Activated CD4-positive, alpha-beta memory T cell treated with anti-CD3 and anti-CD28 coated beads for 36 hours (primary cell): ENCODE measurements at places on chromosomes 5 and 9.

GRCh38 chr9:127303830-127304229 is 39.3 kb downstream of the GARNL3 start:
- DNase-seq = no peak

GRCh38 chr5:53333160-53333559 is 147.3 kb upstream of the FST start:
- no peak for DNase-seq

DNA sequence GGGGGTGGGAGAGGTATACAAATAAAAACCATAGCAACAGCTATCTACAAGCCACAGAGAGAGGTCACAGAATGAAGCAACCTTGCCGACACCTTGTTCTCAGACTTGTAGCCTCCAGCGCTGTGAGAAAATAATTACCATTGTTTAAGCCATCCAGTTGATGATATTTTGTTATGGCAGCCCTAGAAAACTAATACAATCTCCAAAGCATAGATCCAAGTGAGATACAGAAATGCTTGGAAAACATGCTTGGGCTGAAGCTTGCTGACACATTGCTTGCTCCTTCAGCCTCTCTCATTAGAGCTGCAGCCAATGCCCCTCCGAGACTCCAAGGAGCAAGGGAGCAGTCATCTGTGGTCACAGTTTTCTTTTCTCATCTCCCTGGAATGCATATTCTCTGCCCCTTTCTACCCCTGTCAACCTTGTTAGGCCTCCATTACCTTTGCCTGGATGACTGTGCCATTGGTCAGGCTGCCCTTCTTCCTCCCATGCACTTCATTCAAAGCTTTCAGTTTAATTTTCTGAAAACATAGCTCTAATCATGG is 401.4 kb upstream of the KLF4 start:
- DNase-seq = no peak

DNA sequence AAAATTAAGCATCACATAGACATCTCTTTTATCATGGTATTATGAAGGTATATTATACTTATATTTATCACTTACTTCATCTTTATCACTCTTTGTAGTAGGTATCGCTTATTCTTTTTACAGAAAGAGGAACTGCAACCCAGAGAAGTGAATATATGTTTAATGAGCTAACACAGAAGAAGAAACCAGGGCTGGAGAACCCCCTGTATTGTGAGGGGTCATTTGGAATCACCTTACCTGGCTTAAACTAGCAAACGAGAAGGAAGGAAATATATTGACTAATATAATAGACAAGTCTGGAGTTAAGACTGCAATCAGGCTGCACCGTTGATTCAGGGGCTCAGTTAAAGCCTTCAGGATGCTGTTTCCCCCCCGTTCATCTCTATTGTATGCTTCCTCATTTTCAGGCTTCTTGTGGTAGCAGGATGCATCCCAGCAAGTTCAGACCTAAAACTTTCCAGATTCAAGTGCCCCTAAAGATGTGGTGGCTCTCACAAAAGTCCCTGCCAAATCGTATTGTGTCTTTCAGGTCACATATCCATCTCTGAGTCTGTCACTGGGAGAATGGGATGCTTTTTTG is 146.4 kb downstream of the GCNT1 start:
- DNase-seq = no peak

DNA sequence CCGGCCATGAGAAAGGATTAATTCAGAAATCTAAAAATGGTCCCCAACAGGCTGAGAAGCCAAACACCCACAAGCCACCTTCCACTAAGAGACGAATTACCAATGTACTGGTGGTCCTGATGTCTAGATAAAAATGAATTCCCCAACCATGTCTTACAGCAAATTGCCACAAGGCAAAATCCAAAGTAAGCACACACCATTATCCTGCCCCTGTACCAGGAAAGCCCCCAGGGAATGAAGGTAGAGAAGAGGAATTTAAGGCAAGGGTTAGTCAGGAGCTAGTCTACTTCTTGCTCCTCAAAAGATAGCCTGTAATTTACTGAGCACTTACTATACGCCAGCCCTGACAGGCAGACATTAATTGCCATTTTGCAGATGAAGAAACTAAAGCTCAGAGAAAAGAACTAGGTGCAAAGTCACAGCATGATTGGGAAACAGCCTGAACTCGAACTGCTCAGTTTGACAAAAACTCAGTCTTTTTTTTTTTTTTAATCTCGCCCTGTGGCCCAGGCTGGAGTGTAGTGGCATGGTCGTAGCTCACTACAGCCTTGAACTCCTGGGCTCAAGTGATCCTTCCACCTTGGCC is 64.3 kb downstream of the RAPGEF1 start:
- DNase-seq = no peak

- DNase-seq = no peak
Measured at GRCh38 chr5:137825165-137825564, 42.5 kb upstream of the MYOT start.

DNA sequence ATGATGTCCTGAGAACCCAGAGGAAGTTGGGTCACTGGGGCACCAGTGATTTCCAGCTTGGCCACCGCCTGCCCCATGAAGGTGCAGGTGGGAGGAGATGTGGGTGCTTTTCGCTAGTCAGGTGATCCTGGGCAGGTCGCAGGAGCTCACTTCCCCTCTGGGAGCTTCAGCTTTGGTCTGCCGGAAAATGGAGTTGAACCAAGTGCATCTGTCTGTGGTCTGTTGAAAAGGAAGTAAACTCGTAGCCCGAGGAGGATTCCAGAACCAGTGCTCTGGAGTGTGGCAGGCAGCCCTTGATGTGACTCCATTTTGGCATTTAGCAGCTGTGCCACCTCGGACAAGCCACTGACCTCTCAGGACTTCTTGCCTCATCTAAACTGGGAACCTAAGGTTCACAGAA is 81.8 kb upstream of the HRH2 start:
- no peak for DNase-seq

- DNase-seq = no peak
Measured at GRCh38 chr5:133696782-133697507, 84.6 kb upstream of the FSTL4 start.

GRCh38 chr5:23103566-23103965 is 250.4 kb upstream of the CDH12 start:
- DNase-seq = no peak

DNA sequence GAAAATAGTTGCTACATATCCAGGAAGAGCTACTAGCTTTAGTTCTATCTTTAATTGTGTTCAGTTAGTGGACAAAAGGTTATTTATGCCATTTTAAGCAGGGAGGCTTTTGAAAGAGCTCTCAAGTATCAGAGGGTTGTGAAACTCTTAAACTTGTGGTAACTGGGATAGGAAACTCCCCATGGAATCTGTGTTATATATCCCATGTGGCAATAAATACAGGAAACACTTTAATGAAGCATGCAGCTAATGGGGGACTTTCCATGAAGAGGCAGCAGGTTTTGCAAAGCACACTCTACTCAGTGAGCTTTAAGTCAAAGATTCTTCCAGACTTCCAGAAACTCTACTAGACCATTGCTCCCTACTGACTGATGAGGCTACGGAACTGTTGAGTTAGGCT is 805.0 kb upstream of the C9orf72 start:
- no peak for DNase-seq

DNA sequence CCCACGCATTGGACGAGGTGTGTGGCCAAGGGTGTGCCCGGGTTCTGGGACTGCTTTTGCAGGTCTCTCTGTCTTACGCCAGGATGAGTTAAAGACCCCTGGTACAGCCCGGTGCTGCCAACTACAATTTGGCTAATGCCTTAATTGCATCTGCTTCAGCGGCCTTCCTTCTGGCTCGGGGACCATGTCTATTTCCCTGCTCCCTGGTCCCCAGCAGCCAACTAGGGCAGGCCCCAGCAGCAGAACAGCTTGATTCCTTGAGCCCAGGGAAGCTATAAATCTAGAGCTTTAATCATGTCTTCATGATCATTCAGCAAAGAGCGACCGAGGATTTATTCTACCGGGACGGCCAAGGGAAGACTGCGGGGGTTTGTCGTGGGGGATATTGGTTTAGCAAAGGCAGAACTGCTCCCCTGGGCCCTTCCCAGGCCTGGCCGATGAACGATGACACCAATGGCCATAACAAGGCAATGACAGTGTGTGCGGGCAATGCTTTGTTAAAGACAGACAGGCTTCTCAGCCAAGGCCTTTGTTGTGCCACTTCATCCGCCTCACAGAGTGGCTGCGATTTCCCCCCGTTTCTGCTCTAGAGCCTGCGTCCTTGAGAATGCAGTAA is 51.4 kb downstream of the CFAP77 start:
- DNase-seq = no peak
